Motor neuron (in vitro differentiated cells): ENCODE measurements at places on chromosomes 4 and X. TPM values are rescaled to one million over a fixed set of nuclear protein-coding genes. Genes with fewer than 3 reads are reported as not detected.

HEPH gene
- 51.5 and 55.8 TPM in 2 replicates for total RNA-seq

MAGEA12 gene
- total RNA-seq, result 0.24 TPM in 1 of 2 replicates, not detected in the other

SHOX gene
- 0.11 and 0.31 TPM in 2 replicates for total RNA-seq

MFAP3L gene
- total RNA-seq, result 3.8 and 4.1 TPM in 2 replicates

TMEM156 gene
- 0.64 and 1.4 TPM in 2 replicates for total RNA-seq

PPP2R2C gene
- total RNA-seq, result 1.3 and 1.6 TPM in 2 replicates
